ENCODE measurements at places on chromosomes 6 and 20. TPM values are rescaled to one million over a fixed set of nuclear protein-coding genes. Genes with fewer than 3 reads are reported as not detected.

Gene LGSN
- total RNA-seq, result not detected

Gene EEF1E1
- total RNA-seq, result 46.0 TPM

Gene HSPA1L
- 1.5 TPM for total RNA-seq

Gene ZSCAN12
- 5.3 TPM for total RNA-seq

Gene ADGRG6
- 0.33 TPM for total RNA-seq

Gene C6orf58
- total RNA-seq, result not detected

Gene VGLL2
- total RNA-seq, result not detected

Gene GNMT
- 0.17 TPM for total RNA-seq

Gene EFHC1
- 21.8 TPM for total RNA-seq

Gene ALDH5A1
- total RNA-seq, result 0.15 TPM

Gene OOEP
- total RNA-seq, result not detected
